ENCODE measurements at places on chromosomes 11 and 22. TPM values are rescaled to one million over a fixed set of nuclear protein-coding genes. Genes with fewer than 3 reads are reported as not detected.

Gene MMP8
- not detected for polyA plus RNA-seq

Gene RAB36
- 16.6 TPM for polyA plus RNA-seq

Gene ME3
- 24.7 TPM for polyA plus RNA-seq

Gene KCNJ5
- polyA plus RNA-seq = 4.2 TPM

Gene GRIK4
- 0.86 TPM for polyA plus RNA-seq

Gene ANO1
- polyA plus RNA-seq = 16.8 TPM

Gene OR56A1
- polyA plus RNA-seq = not detected

Gene ZP1
- polyA plus RNA-seq = not detected

Gene HORMAD2
- polyA plus RNA-seq = not detected

Gene CRYBA4
- not detected for polyA plus RNA-seq

Gene TSGA10IP
- polyA plus RNA-seq = 0.18 TPM

Gene OOSP4A
- not detected for polyA plus RNA-seq

Gene ZNF215
- polyA plus RNA-seq = 2.9 TPM

DNA sequence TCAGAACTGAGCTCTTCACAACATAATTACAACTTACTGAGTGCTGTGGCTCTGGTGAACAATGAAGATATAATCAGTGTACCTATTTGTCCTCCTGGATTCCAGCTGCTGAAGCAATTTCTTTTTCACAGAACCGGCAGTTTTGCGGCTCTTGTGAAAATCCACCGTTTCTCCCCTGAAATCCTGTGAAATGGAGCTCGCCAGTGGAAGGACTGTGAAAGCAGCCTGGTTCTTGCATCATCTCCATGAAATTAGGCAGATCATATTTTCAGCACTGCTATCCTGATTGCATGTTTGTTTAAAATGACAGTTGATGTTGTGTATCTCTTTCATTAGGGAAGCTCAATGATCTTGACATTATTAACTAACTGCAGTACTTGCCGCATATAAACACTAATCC is 120.2 kb upstream of the SNX19 start:
- DNase-seq = no peak

- DNase-seq = no peak
Measured at GRCh38 chr11:133981156-133981555, 24.4 kb upstream of the IGSF9B start.

GRCh38 chr22:46335201-46336118 is at the start of gene TRMU:
TSS of gene TRMU (plus strand) at chr22:46335714. CDS start at chr22:46335765, 51 bp downstream.
- DNase-seq = peak; percentile 86

DNA sequence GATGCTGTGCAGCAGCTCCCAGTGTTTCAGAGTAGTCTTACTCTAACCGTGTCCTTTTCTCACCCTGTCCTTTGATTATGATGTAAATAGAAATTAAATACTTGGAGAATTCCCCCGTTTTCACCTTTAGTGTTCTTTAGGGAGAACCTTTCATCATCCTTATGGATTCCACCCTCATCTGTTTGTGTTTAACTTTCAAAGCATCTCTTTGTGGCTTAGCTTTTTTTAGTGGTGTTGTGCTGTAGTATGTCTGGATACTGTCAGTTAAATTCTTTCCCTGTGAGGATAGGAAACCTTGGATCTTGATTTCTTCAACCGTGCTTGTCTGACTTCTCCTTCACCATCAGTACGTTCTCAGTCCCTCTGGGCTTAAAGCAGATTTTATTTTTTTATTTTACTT is 48.5 kb downstream of the PPP6R3 start:
- DNase-seq = no peak

DNA sequence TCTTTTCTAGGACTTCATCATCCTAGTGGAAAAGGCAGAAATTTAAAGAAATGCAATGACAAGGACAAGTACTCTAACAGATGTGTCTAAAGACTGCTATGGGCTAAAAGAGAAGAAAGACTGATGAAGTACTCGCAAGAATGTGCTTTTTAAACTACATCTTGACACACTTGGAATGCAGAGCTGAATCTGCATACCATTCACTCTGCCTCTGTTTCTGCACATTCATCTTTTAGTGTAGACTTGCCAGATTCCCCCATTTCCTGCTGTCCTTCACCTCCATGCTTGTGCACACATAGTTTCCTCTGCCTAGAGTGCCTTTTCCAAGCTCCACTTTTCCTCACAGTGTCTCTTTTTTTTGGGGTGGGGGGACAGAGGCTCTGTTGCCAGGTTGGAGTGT is 239.0 kb upstream of the CCDC179 start:
- no peak for DNase-seq

DNA sequence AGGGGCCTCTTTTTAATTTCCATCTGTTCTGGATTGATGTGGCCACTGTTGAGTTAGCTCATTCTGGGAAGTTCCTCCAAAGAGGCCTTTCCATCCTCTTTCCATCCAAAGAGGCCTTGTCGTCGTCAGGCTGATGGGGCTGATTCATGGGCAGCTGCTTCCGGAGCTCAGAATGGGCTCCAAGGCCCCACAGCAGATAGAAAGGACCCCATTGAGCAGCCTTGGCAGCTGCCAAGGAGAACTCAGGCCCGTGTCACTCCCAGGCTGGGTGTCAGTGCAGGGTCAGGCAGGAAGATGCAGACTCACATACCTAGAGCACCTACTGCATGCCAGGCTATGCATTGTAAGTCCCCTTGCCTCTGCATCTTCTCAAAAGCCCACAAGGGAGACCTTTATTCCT is 524.1 kb downstream of the MIAT start:
- DNase-seq = no peak

GRCh38 chr11:111841370-111842053 is 29.9 kb downstream of the ALG9 start:
- DNase-seq = peak; percentile 85

GRCh38 chr11:44952082-44952481 is 1.4 kb upstream of the TP53I11 start:
- DNase-seq = no peak

DNA sequence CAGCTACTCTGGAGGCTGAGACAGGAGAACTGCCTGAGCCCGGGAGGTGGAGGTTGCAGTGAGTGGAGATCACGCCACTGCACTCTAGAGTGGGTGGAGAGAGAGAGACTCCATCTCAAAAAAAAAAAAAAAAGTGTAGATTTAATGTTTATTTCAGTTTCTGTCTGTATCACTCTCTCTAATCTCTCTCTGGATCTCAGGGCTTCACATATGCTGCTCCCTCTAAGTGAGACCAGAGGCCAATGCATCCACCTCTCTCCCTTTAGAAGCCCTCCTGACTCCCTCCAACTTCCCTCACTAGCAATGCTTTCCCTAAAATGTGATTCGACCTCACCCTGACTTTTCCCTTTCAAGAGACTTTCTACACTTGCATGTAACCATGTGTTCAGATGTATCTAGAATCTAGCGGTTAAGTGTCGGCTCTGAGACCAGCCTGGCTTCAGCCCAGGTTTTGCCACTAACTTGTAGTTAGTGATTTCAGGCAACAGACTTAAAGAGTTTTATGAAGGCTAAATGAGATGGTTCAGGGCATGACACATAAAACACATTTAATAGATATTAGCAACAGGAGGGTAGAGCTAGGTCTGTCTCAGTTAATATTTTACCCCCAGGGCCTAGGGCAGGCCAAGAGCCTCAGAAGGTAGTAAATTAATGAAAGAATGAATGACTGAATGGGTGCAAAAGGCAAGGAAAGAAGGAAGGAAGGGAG is 364.3 kb downstream of the LARGE1 start:
- DNase-seq = no peak

GRCh38 chr11:75601494-75601893 is 39.4 kb downstream of the SERPINH1 start:
- DNase-seq = no peak

- no peak for DNase-seq
Measured at GRCh38 chr11:93024369-93024768, 54.9 kb downstream of the MTNR1B start.

GRCh38 chr11:15158351-15159015 is 43.8 kb downstream of the INSC start:
- DNase-seq = no peak

- DNase-seq = no peak
Measured at GRCh38 chr11:122434786-122435185, 220.7 kb upstream of the UBASH3B start.

GRCh38 chr11:121356357-121356756 is 63.8 kb downstream of the SC5D start:
- DNase-seq = no peak

DNA sequence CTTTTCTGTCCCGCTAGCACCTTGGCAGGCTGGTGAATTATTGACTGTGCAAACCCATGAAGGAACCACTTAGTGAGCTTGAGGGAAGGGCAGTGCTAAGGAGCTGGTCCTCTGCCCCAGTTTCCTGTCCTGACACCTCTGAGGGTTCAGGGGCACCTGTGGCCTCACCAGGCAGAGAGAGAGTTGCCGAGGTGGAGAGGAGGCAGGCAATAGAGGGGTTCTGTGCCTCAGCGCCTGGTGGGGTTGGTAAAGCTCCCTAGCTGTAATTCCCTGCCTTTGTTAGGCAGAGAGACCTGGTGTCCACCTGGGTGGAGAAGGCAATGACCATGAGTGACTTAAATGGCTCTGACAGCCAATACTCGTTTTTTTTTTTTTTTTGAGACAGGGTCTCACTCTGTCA is 36.3 kb downstream of the YWHAH start:
- no peak for DNase-seq

DNA sequence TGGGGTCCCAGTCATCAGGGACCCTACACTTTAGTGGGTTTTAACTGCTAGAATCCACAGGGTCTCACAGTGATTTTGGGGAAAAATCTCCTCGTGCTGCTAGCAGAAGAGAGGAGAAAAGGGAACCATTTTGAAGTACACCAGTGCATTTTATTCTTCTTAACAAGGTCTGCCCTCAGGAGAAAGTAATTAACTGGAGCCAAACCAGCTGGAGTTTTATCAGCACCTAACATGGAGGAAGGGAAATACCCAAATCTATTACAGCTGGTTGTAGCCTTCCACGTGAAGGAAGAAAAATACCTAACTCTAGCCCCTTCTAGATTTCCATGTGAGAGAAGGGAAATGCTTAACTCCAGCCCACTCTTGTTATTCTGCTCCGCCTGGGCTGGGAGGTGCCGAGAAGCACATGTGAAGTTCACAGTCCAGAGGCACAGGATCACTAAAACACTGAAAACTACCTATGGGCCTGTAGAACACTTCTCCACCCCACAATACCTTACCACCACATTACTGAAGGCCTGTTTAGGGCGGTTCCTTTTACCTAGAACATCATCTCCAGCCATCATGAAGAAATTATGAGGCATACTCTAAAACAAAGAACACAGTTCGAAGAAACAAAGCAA is 31.3 kb upstream of the TEAD1 start:
- DNase-seq = peak; percentile 63

GRCh38 chr11:126862664-126863243 is 137.8 kb downstream of the KIRREL3 start:
- DNase-seq = no peak

GRCh38 chr11:61783717-61784505 is 8.5 kb downstream of the TMEM258 start:
- DNase-seq = no peak

GRCh38 chr11:61267437-61267841 is 26.5 kb downstream of the PGA5 start:
- no peak for DNase-seq

DNA sequence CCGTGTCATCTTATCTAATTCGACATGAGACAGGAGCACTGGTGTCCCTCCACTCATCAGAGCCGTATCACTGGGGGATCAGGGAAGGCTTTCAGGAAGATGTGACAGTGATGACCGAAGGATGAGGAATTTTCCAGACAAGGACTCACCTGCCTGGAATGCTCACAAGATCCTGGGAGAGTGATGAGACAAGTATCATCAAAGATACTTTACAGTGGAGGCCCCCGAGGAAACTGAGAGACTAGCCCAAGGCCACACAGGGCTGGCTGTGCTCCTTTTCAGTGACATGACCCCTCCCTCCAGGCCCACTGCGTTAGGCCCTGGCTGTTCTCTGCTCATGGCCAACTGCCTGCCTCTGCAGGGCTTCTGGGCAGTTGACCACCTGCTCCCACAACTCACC is 13.0 kb downstream of the CLPB start:
- DNase-seq = no peak

DNA sequence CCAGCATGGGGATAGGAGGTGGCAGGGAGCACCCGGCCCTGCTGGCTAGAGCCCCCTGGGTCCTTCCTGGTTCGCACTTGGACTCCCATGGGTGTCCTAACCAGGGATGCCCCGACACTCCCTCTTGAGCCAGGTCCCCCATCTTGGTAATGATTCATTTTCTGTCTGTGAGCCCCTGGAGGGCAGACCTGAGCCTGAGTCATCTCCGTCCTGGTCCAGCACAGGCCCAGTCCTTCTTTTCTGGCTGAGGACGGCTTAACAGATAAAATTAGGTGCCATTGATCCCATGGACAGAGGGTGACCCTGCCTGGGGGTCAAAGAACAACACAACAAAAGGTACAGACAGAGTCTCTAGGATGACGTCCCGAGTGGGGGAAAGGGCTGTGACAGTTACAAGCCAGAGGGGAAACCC is 3.5 kb downstream of the RHOD start:
- DNase-seq = no peak

DNA sequence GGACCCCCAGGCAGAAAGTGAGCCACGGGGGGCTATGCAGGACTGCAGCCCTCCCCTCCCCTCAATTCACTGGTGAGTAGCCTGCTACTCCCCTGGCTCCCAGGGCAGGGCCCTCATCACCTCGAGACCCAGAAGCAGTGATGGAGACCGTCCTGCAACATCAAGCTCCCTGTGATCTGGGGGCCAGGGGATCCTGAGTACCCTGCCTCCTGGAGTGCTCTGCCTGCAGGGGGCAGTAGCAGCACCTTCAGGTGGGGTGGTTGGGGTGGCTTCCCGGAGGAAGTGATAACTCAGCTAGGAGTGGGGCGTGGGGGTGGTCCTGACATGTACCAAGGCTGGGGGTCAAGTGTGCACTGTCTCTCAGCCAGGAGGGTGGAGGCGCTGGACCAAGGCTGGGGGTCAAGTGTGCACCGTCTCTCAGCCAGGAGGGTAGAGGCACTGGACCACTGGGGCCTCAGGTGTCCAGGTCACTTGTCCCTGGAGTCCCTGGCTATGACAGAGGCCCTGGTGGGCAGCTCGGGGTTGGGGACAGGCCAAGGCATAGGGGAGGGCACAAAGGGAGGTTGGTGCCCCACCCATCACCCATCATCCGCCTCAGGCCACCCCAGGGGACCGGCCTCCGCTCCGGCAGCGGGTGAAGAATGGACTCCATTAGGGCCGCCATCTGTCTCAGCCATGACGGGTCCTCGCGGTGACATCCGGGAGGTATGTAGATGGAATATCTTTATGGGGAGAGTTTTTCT is 9.4 kb downstream of the RTN4R start:
- no peak for DNase-seq

DNA sequence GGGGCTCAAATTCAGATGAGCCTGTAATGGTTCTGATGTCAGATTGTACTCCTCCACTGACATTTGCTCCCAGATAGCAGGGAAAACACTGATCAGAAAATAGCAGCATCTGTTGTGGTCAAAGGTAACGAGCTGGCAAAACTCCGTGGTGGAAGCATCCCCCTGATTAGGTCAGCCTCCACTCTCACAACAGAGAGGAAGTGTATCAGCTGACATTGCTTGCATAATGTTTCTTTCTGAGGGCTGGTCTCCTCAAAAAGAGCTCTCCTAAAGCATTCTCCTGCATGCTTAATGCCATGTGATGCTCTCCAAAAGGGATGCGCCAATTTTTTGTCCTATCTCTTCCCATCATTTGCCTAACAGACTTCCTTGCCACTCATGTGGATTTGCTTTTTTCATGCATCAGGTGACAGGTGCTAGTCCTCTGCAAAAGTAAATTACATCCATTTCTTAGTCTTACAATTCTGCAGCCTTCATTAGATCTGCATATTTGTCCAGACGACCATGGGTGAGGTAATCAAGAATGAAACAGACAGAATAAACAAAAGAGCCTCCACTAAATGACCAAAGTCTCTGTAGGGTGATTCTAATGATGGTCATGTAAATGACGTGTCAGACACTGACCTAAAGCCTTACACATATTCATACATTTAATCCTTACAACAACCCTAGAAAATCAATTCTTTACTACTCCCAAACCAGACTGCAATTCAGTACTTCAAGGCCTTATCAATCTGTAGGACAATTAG is 6.4 kb upstream of the TENM4 start:
- no peak for DNase-seq
